Left renal cortex interstitium (tissue), 4 donors: ENCODE measurements at places on chromosomes 1 and 21. TPM values are rescaled to one million over a fixed set of nuclear protein-coding genes. Genes with fewer than 3 reads are reported as not detected.

DNA sequence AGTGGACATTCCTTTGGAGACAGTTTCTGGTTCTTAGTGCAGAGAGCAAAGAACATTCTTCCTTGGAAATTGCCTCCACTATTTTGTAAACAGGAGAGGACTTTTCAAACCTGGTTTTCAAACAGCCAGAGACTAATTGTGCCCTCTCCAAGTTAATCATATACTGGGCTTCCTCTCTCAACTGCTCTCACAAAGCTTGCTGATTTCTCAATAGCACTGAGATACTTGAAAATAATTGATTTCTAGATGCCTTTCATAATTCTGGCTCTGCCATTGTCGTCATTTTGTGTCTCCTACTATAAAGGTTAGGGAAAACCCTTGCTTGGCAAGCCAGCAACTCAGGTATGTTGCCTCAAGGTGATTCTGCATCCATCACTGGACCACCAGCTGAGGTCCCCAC lies 56.0 kb downstream of the KCNJ15 start:
- DNase-seq = no peak

GRCh38 chr1:209805875-209806760 lies at the start of gene IRF6:
TSS of gene IRF6 (minus strand) at chr1:209806142. CDS start at chr1:209801413, 4,729 bp downstream.
- peak; percentile 82 for DNase-seq

- no peak for DNase-seq
These were observed 18.5 kb downstream of the FAM89A start for GRCh38 chr1:231021540-231022031.

GRCh38 chr1:151124763-151125403 lies 21.5 kb downstream of the SEMA6C start:
- DNase-seq = no peak

- no peak for DNase-seq
These were observed 8.0 kb upstream of the SLC30A2 start for GRCh38 chr1:26053718-26054560.

GRCh38 chr21:36788120-36788638 lies 89.3 kb downstream of the SIM2 start:
- DNase-seq = no peak

GRCh38 chr21:32547018-32547417 lies 38.3 kb downstream of the TCP10L start:
- DNase-seq = no peak

DNA sequence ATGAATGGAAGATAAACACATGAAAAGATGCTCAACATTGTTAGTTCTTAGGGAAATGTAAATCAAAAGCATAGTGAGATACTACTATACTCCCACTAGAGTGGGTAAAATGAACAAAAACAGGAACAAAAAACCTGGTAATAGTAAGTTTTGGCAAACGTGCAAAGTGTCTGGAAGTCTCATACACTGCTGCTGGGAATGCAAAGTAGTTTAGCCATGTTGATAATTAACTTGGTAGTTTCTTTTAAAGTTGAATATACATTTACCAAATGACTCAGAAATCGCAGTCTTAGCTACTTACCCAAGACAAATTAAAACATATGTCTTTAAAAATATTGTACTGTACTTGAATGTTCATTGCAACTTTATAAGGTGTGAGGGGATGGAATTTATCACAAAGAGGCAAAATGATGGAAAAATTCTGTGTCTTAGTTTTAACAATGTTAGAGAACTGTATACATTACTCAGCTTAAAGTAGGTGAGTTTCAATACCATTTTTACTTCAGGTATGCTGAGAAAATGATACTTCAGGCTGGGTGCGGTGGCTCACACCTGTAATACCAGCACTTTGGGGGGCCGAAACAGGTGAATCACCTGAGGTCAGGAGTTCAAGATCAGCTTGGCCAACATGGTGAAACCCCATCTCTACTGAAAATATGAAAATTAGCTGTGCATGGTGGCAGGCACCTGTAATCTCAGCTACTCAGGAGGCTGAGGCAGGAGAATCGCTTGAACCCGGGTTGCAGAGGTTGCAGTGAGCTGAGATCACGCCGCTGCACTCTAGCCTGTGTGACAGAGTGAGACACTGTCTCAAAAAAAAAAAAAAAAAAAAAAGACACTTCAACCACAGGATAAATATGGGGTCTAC lies 102.3 kb downstream of the PDE4B start:
- no peak for DNase-seq

- no peak for DNase-seq
These were observed 28.9 kb downstream of the RNF2 start for GRCh38 chr1:185074307-185074706.

CNR2 gene
- 0.06 TPM for polyA plus RNA-seq

KRTAP21-2 gene
- polyA plus RNA-seq = not detected

FCRL2 gene
- polyA plus RNA-seq = not detected

CHRNB2 gene
- polyA plus RNA-seq = 0.37 TPM

FCRLB gene
- polyA plus RNA-seq = 6.3 TPM

OLFML2B gene
- polyA plus RNA-seq = 13.6 TPM

TMPRSS3 gene
- 2.2 TPM for polyA plus RNA-seq
